ENCODE measurements at places on chromosomes 16 and 17.

DNA sequence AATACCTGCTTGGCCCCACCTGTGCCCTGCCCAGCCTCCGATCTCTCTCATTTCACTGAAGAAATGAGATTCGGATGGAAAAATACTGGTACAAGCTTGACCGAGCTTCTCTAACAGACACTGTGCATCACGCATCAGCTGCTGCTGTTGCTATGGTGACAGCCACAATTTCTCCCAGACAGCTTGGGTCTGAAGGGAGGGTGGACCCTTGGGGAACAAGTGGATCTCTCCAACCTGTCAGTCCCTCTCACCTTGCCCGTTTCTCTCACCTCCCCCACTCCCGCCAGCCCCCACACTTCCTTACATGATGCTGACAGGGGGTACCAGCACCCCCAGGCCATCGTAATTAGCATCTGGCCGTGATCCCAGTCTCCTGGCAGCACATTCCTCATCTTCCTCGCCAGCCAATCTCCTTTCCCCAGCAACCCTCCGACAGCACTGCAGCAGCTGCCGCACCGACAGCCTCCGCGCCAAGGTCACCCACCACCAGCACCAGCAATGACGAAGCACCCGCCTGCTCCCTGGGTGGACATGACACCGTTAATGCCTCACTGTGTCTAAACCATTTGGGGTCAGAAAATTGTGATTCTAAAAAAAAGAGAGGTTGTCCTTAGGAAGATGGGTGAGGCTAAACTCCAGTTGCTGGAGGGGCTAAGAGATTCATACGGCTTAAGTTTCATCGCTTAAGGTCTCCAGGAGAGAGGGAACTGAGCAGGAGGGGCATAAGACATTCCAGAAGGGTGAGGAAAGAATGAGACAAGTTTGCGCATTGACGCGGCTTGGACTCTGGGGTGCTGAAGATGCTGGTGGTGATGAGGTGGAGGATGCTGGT lies 58.6 kb upstream of the TNRC6A start:
- DNase-seq, result peak; percentile 61

DNA sequence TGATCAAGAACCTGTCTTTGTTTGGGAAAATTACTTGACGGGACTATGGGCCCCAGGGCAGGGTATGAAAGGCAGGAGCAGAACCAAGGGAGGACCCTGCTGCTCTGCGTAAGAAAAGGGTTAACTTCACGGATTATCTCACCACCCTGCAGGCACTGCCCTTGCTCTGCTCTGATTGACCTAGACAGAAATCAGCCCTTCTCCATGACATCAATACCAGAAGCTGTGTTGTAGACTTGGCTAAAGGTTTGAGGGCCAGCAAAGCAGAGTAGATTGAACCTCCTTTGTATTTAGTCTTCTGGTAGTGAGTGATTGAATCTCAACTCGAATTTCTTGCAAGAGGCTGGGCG lies 52.9 kb upstream of the ETV4 start:
- DNase-seq, result no peak

DNA sequence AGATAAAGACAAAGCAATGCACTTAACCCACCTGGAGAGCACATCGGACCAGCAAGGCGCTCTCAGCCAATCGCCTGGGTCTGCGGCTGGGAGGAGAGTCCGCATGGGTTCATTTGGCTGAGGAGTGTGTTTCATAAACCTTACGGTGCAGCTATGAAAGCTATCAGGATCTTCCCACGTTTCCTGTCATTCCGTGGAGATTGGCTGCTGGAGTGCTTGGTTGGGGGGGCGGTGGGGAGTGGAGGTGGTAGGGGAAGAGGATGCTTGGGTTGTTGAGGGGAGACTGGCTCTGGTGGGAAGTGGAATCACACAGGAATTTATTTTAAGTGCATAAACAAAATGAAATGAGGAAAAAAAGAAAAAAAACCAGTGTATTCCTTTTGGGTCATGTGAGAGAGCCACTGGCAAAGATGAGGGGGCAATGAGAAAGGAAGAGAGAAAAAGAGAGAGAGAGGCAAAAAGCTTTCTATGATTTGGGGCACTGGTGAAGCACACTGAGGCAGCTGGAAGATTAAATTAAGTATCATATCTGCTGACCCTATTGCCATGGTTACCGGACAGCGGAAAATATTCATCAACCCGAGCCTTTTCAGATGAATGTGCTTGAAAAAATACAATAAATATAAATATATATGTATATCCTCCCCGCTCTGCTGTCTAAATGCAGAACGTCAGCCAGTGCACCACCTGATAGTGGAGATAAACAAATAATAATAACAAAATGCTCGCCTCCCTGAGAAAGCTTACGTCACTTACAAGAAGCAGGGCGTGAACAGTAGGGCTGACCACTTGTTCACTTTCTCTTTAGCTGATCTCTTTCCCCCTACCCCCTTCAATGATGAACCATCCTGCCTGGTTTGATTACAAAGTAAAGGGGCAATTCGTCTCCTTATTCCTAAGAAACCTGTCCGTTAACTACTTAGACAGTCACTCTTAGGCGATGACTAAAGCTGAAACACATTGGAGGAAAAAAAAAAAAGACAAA lies 457.0 kb upstream of the ZFHX3 start:
- no peak for DNase-seq

GRCh38 chr16:85464383-85465305 lies 148.5 kb upstream of the GSE1 start:
- no peak for DNase-seq

DNA sequence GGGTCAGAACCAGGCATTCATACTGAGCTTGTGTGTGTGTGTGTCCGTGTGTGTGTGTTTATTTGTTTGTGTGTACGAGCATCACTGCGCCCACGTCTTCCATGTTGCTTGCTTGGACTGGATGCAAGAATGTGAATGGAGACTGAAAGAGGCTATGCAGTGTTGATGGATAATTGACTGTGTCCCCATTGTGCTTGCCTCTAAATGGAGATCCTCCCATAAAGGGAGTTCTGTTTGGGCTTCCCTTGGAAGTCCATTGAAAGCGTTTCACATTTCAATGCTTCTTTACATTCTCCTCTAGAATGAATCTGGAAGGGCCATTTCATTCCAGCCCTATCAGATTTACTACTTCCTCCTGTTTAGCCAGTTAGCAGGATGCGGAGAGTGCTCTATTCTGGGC lies 124.0 kb downstream of the GP2 start:
- DNase-seq, result no peak

DNA sequence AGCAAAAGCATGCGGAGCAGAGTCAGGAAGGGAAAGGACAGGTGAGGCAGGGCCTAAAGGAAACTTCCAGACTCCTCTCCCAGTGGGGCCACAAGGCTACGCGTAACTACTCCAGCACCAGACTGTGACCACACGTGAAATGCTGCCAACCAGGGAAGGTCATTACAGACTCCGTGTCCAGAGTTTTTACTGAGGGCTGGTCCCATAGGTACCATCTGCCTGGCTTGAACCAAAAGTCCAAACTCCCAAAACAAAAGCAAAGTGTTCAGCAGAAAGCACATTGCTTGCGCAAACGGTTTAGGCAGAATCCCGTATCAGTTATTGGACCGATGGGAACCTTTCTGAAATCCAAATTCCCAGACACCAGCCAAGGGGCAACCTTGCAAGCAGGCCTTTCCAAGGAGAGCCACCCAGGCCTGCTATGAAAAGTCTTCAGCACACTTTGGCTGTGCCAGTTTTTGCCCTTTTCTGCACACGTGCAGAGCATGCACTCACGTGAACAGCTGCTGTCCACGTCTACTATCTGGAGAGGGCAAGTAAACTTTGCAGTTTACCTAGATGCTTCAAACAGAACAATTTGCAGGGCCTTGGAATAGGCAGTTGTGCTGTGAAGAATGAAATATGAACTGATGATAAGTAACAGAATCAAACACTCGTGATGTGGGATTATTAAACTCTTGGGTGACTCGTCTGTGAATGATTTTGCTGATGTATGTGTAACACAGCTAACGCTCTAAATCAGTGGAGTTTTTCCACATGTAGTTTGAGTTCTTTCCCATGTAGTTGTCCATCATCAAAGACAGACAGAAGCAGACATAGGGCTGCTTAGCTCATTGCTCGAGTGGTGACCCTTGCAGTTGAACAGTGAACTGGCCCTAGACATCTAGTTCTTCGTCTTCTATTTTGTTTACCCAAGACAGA lies 58.1 kb upstream of the CRISPLD2 start:
- DNase-seq, result no peak

GRCh38 chr16:68197250-68197649 lies 38.7 kb downstream of the ESRP2 start:
- no peak for DNase-seq

DNA sequence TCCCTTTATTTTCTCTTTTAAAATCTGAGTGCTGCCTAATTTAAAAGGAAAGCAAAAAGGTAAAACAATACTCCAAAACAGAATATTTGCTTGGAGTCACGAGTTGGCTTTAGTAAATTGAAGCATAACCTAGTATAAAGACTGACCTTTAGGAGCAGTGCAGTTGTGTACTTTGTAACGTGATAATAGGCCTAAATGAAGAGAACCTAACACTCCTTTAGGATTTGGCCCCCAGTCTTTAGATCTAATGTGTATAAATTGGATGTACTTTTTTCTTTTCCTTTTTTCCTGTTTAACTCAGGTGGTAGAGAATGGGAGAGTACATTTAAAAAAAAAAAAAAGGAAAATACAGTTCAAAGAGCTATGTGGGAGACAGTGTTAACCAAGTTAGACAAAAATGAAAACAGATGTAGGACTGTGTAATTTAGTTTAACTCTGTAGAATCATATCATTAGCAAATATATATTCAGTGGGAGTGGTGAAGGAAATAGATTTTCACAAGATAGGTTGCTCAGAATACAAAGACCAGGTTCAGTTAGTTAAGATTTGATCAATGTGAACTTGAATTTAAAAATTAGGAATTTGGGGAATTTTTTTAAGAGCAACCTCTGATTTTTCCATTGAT lies 16.8 kb downstream of the CPD start:
- no peak for DNase-seq

- no peak for DNase-seq
These were observed 100.8 kb downstream of the TMEM132E start for GRCh38 chr17:34680151-34680550.

- DNase-seq, result no peak
These were observed 16.1 kb downstream of the WIPI1 start for GRCh38 chr17:68441070-68441770.

- peak; percentile 92 for DNase-seq
These were observed 12.5 kb downstream of the SAMD14 start for GRCh38 chr17:50117202-50118051.

DNA sequence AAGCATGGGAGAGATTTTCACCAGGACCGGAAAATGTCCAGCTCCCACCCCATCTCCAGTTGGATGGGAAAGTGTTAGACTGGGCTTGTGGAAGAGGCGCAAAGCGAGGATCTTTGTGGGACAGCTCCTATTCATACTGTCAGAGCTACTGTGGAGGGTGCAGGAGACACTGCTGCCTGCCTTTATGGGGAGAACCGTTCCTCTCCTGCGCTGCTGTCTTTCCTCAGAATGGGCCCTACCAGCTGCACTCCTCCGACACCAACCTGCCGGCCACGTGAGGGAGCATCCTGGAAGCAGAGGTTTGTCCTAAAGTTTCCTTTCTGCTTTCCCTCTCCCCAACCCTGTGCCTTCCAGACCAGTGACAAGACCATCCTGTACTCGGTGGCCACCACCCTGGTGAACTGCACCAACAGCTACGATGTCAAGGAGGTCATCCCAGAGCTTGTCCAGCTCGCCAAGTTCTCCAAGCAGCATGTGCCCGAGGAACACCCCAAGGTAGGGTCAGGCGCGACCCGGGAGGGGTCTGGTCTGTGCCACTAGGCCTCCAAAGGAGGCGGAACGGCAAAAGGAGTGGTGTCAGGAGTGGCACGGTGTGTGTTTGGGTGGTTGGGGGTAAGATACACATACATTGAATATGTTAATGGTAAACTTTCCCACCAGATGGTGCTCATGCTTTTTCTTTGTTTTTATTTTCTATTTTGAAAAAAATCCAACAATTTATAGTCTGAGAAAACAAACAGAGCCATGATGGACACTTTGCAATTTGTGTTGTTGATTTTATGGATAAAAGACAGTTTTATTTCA lies 23.0 kb downstream of the SLC35G3 start:
- DNase-seq, result no peak

GRCh38 chr16:4261557-4262172 lies 11.2 kb downstream of the TFAP4 start:
- DNase-seq, result peak; percentile 89

- DNase-seq, result no peak
These were observed 10.5 kb downstream of the EMC8 start for GRCh38 chr16:85788819-85789218.

- DNase-seq, result peak; percentile 97
These were observed 44.4 kb upstream of the METTL9 start for GRCh38 chr16:21554795-21555585.

GRCh38 chr17:61118871-61119270 lies 280.8 kb upstream of the TBX2 start:
- DNase-seq, result no peak

- no peak for DNase-seq
These were observed 122.3 kb downstream of the CDK5R1 start for GRCh38 chr17:32609085-32609484.

GRCh38 chr16:55255733-55256282 lies 68.2 kb upstream of the IRX6 start:
- no peak for DNase-seq

DNA sequence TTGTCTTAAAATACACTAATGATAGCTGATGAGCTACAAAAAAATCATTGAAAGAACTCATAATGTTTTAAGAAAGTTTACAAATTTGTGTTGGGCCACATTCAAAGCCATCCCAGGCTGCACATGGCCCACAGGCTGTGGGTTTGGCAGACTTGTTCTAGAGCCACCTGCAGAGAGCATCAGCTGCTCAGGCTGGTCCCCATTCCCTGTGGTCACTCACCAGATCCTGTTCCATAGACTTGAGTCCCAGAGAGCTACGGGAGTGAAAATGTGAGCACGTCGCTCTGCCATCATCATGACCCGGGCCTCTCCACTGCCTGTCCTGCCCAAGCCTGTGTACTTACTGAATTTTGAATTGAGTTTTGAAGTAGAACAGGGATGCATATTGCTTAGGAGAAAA lies 6.9 kb downstream of the SLC26A11 start:
- DNase-seq, result no peak

- DNase-seq, result no peak
These were observed 13.6 kb downstream of the RHBDF2 start for GRCh38 chr17:76487451-76488192.

- DNase-seq, result peak; percentile 51
These were observed 21.8 kb downstream of the ACSM1 start for GRCh38 chr16:20675488-20676267.

DNA sequence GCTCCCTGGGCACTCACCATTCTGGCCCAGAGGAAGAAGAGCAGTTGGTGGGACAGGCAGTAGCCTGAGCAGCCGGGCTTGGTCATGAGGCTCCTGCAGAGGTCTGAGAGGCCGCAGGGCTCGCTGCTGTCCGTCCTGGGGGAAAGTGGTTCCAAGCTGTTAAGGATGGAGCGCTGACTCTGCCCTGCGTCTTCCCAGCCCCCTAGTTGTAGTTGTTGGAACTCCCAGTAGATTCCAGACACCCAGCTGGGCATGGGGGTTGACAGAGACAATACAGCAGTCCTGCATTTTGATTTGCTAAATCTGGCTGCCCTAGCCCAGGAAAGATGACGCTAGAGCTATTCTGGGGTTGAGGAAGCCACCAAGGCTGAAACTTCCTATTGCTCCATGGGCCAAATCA lies 7.3 kb downstream of the C16orf89 start:
- DNase-seq, result peak; percentile 81

Data from ecto neural progenitor cell (in vitro differentiated cells).